IMR-90 (cell line): ENCODE measurements at places on chromosomes 2 and 18. TPM values are rescaled to one million over a fixed set of nuclear protein-coding genes. Genes with fewer than 3 reads are reported as not detected.
A peak's percentile ranks its signal among the peaks of the same experiment; 100 is the strongest.

SEMA4C gene
- total RNA-seq, result 13.3 and 15.8 TPM in 2 replicates

DNA sequence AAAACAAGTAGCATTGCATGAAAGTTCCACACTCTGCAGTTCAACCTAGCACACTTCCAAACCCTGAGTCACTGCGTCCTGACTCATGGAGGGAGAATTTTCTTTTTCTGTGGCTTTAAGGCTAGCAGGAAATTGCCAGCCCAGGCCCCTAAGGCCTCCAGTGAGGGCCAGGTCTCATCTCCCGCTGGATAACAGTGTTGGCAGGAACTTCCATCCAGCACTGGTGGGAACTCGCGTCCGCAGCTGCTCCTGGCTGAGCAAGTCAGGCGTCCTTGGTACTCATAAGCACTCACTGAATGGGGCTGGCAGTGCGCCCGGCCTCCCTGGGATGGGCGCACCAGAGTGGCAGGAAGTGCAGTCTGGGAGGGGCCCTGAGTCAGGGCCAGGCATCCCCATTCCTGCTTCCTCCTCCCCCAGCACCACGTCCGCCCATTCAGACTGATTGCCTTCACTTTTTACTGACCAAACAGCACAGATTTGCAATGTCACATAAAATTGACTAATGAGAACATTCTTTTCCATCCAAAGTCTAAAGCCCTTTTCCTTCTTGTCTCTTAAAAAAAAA is 14.3 kb downstream of the MALL start:
- peaks cover 29% of the 10 kb centered on the region for H3K4me1 ChIP-seq
- DNase-seq, result peak; percentile 100
- peak overlapping the region; percentile 94 for H3K27ac ChIP-seq
- H3K27me3 ChIP-seq, result no peaks in the 10 kb centered on the region

DNA sequence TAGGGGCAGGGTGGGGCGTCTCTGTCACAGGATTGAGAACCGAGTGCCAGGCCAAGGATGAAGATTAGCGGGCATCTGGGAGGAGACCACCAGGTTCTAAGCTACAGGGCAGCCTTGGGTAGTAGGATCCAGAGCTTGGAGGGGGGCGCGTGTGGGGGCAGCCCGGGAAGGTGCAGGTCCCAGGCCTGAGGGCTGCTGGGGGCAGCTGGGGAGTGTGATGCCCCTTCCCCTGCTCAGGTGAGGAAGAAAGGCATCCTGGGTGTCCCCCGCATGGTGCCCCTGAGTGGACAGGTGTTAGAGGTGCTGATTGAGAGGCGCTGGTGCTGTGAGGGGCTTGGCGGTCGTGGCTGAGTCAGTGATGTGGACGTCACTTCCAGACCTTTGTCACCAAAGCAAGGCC is 33.9 kb upstream of the MBP start:
- DNase-seq, result no peak
- no peak overlapping the region for H3K4me3 ChIP-seq
- H3K4me1 ChIP-seq, result peaks cover 2% of the 10 kb centered on the region; the same call in 1 of the 2 replicates

GRCh38 chr2:235027558-235028214 is 75.9 kb downstream of the SH3BP4 start:
- H3K4me1 ChIP-seq, result peaks cover 66% of the 10 kb centered on the region
- H3K27me3 ChIP-seq, result no peaks in the 10 kb centered on the region
- H3K27ac ChIP-seq, result peak overlapping the region; percentile 42
- DNase-seq, result peak; percentile 68

- H3K27me3 ChIP-seq, result no peaks in the 10 kb centered on the region
- peak overlapping the region; percentile 100 for H3K4me3 ChIP-seq
- peaks cover 4% of the 10 kb centered on the region; the same call in 1 of the 2 replicates for H3K4me1 ChIP-seq
- peak overlapping the region; percentile 53; the same call in 1 of the 2 replicates for H3K27ac ChIP-seq
Measured at GRCh38 chr2:241635756-241636155, 1.2 kb downstream of the THAP4 start.

DNA sequence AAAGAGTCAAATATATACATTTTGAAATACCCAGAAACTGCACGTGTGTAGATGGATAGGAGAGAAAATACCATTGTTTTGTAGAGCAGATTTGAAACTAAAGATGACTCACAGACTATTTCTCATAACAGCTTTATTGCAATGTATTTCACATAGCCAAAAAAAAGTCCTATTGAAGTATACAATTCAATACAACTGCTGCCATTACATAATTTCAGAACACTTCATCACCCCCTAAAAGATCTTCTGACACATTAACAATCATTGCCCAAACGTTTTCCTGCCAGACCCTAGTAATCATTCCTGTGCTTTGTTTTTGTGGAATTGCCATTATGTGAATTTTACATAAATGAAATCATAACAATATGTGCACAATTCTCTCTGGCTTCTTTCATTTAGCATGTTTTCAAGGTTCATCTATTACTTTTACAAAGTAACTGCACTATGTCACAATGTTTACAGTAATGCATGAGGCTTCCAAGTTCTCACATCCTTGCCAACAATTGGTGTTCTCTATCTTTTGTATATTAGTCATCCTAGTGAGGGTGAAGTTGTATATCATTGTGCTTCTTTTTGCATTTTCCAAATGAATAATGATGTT is 378.6 kb upstream of the CWC22 start:
- H3K27me3 ChIP-seq, result no peaks in the 10 kb centered on the region
- peak; percentile 90 for DNase-seq
- no peak overlapping the region for H3K27ac ChIP-seq

DNA sequence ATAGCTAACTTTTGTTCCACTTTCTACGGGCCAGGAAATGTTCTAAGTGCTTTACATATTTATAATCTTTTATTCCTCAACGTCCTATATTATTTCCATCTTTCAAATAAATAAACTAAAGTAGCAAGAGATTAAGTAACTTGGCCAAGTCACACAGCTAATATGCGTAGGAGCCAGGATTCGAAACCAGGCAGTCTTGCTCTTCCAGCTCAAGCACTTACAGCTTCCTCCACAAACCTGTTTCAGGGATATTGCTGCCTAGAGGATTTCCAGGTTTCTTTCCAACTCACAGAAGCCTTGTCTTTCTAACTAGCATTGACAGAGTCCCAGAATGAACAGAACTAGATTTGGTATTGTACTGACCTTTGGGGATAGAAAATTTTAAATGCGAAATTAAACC is 102.5 kb downstream of the FIGN start:
- no peak overlapping the region for H3K27ac ChIP-seq
- no peaks in the 10 kb centered on the region for H3K4me1 ChIP-seq
- no peak for DNase-seq
- H3K4me3 ChIP-seq, result no peak overlapping the region

GRCh38 chr2:33419581-33420200 is 56.8 kb upstream of the RASGRP3 start:
- no peaks in the 10 kb centered on the region for H3K27me3 ChIP-seq
- no peaks in the 10 kb centered on the region for H3K36me3 ChIP-seq
- H3K27ac ChIP-seq, result no peak overlapping the region
- DNase-seq, result peak; percentile 41
- peaks cover 8% of the 10 kb centered on the region for H3K4me1 ChIP-seq

- no peak overlapping the region for H3K4me3 ChIP-seq
- DNase-seq, result no peak
- no peaks in the 10 kb centered on the region for H3K27me3 ChIP-seq
- H3K27ac ChIP-seq, result no peak overlapping the region
- H3K36me3 ChIP-seq, result peaks cover 4% of the 10 kb centered on the region
Measured at GRCh38 chr2:27390822-27391679, 10.5 kb upstream of the ZNF513 start.

GALNT13 gene
- not detected in 2 replicates for total RNA-seq

GRCh38 chr2:150609831-150610582 is 122.5 kb upstream of the RND3 start:
- H3K27me3 ChIP-seq, result no peaks in the 10 kb centered on the region
- peak; percentile 88 for DNase-seq
- peaks cover 13% of the 10 kb centered on the region for H3K4me1 ChIP-seq

DNA sequence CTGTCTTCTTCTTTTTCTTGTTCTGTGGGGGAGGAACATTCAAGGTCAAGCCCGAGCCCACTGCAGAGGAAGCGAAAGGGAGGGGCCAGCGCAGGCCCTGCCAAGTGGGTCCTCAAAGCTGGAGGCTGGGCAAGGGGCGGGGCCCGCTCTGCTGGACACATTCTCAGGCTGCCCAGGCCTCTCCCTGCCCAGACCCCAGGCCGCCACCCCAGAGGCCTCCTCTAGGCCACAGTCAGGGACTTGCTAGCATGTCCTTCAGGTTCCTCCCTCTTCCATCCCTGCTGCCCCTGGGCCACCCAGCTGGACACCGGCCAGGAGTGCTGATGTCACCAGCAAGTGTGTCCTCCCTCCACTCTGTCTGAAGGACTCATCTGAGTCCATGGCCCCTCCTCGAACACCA is 44.1 kb downstream of the KIF1A start:
- no peak overlapping the region for H3K27ac ChIP-seq
- H3K27me3 ChIP-seq, result peaks cover 1% of the 10 kb centered on the region; the same call in 1 of the 2 replicates
- H3K4me1 ChIP-seq, result no peaks in the 10 kb centered on the region
- no peak for DNase-seq
- no peaks in the 10 kb centered on the region for H3K36me3 ChIP-seq

ATP8B1 gene
- total RNA-seq, result 136 and 170 TPM in 2 replicates

MERTK gene
- total RNA-seq, result 0.28 and 0.36 TPM in 2 replicates

DNA sequence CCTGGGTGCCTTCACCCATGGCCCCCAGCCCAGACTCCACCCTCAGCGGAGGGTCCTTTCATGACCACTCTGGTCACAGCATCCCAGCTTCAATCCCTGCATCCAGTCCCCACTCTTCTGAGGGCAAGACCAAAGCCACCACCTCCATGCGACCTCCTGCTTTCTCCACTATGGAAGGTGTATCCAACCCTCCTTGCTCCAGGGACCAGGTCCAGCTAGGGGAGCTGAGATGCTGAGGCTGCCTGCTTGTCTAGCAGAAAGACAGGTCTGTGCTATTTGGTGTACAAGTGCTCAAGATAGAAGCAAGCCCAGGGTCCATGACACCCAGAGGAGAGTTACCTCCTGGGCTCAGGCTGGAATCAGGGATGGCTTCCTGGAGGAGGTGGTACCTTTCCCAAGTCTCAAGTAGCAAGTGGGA is 73.8 kb upstream of the RAB6C start:
- no peaks in the 10 kb centered on the region for H3K27me3 ChIP-seq
- H3K4me1 ChIP-seq, result no peaks in the 10 kb centered on the region
- H3K4me3 ChIP-seq, result no peak overlapping the region
- no peaks in the 10 kb centered on the region for H3K36me3 ChIP-seq
- DNase-seq, result no peak

DNA sequence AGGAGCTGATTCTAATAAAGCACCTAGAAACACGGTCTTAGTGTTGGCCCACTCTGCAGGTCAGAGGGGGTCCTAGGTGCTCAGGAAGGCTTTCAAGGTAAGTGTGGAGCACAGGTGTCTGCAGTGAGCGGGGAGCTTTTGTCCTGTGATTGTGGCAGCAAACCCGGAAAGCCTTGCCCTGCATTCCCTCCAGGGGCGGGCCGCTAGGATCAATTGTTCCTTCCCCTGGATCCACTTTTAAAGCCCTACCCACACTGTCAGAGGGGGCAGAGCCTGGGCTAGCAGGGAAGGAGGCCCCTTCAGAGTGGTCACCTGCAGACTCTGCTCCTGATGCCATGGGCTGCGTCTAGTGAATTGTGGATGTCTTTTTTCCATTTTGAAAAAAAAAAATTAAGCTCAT is 176.0 kb downstream of the CTIF start:
- H3K36me3 ChIP-seq, result peaks cover 26% of the 10 kb centered on the region
- no peaks in the 10 kb centered on the region for H3K27me3 ChIP-seq
- H3K4me1 ChIP-seq, result peaks cover 14% of the 10 kb centered on the region
- no peak overlapping the region for H3K4me3 ChIP-seq
